Activated CD4-positive, alpha-beta T cell treated with anti-CD3 and anti-CD28 coated beads for 4 hours (primary cell): ENCODE measurements at places on chromosomes 7 and 10.

GRCh38 chr7:22082553-22082885, 136.8 kb upstream of the CDCA7L start:
- no peak for DNase-seq

DNA sequence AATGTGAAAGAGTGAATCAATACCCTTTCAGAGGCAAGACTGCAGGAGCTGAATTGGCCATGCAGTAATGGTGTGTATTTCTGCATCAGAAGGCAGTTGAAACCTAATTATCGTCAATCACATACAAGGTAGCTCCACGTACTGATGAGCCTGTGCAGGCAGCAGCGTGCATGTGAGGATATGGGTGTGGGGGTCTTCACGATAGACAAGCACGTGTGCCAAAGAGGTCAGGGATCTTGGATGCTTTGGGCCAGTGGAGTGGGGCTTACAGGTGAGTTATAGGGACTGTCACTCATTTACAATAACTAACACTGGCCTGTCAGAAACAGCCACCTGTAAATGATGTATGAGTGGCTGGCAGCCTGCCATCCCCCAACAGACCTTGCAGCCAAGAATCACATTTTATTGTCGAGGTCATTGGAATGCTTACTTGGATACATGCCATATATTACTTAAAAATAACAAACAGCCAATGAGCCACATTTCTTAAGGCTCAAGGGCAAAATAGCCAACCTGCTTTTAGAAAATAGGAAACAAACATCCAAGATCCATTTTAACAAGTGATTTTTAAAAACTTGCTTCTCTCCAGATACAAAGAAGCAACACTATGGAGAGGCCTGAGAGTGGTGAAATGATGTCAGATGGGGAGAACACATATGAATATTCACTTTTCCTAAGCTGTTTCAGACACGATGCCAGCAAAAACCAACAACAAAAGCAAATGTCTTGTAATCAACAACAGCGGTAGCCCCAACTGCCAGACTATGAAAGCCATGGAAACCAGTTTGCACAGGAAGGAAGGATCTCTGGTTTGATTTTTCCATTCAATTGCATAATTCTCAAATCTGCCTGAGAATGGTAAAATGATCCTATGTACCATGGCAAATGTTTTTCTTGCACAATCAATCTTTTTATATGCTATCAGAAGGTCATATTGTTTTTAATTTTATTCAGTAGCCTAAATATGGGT, 210.7 kb downstream of the SKAP2 start:
- DNase-seq, result no peak

DNA sequence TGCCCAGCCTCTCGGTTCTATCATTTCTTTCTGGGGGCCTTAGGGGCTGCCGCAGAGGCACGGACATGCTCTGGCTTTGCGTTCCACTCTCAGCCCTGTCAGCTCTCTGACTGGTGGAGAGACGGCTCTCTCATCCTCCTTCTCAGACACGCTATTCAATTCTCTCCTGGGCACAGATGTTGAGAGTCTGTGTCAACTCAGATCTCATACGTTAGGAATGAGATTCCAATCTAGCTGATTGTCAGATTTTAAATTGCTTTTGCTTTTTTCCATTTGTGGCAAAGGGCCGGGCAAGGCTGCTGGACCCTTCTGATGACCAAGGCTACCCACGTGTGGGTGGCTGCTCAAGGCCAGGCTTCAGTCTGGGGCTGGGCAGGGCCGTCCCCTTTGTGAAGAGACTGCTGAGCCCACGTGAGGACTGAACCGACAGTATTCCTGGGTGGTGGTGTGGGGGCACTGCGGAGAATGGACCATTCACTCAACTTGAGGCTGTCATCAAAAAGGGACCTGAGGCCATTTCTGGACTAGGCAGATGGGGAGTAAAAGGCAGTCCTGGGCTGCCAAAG, 71.5 kb downstream of the CLEC2L start:
- DNase-seq, result no peak

DNA sequence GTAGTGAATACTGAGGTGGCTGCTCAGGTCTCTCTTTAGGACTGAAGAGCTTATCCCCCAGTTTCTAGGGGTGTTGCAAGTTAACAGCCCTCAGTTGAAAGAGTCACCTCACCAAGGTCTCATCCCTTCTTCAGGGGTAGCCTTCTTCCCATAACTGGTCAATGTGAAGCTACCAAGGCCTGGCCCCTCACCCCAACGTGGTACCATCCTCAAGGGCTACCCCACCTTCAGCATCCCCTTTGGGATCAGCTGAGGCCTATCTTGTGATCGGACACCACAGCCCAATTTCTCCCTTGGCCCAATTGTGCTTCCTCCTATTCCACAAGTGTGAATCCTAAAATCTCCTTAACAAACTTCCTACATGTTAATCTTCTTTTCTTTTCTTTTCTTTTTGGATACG, 289.5 kb upstream of the MKLN1 start:
- DNase-seq, result no peak

DNA sequence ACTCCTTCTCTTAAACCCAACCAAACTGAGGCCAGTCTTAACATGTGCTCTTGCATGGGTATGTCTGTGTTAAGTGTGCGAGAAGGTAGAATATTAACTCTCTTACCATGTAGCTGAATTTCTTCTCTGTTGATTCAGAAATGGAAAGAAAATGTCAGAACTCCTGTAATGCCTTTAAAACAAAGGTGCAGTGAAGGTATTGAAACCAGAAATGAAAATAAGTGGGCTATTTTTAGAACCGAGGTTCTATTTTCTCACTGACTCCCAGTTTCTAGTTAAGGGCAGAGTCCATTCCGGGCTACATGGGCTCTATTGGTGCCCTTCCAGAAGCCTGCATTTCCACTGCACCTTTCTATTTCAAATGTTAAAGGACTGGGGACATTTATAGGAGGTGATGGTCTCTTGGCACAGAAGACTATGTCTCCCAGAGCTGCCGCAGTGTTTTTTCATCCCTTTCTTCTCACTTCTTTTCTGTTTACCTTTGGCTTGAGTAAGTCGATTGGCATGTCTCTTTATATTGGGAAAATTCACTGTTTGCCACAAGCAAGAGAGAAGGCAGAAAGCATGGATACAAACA, 174.9 kb downstream of the LRMDA start:
- no peak for DNase-seq

- peak; percentile 41 for DNase-seq
Measured at GRCh38 chr10:13099144-13099665, 758 bp upstream of the OPTN start.

GRCh38 chr7:109835577-109835976, 1255.3 kb upstream of the LRRN3 start:
- no peak for DNase-seq

- no peak for DNase-seq
Measured at GRCh38 chr7:145534301-145534700, 582.3 kb upstream of the CNTNAP2 start.

- DNase-seq, result no peak
Measured at GRCh38 chr10:15793664-15794063, 66.6 kb downstream of the MINDY3 start.

DNA sequence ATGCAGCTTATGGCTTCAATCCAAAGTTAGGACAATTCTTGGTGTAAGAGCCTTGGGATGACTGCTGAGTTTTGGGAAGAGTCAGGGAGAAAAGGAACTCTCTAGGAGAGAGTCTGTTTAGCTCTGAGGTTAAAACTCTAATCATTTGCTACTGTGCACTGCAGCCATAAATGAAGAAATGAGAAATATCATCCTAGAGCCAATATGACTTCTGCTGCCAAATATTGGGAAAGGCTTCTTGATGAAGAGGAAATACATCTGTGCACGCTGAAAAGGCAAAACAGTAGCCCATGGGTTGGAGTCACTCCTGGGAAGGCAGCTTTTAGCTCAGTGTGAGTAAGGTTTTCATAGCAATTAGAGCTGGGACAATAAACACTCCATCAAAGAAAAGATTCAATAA, 308.8 kb downstream of the SFMBT2 start:
- no peak for DNase-seq

- DNase-seq, result peak; percentile 84
Measured at GRCh38 chr10:100986952-100987684, at the start of the genes MRPL43 and TWNK. MRPL43 (minus strand) TSS chr10:100987497; CDS start chr10:100987443, 54 bp downstream. TWNK (plus strand) TSS chr10:100987543; CDS start chr10:100988211, 668 bp downstream.
